ENCODE measurements at places on chromosomes 16 and 17.
A peak's percentile ranks its signal among the peaks of the same experiment; 100 is the strongest.

- no peak for DNase-seq
These were observed 38.1 kb downstream of the CDRT15 start for GRCh38 chr17:14198575-14198974.

DNA sequence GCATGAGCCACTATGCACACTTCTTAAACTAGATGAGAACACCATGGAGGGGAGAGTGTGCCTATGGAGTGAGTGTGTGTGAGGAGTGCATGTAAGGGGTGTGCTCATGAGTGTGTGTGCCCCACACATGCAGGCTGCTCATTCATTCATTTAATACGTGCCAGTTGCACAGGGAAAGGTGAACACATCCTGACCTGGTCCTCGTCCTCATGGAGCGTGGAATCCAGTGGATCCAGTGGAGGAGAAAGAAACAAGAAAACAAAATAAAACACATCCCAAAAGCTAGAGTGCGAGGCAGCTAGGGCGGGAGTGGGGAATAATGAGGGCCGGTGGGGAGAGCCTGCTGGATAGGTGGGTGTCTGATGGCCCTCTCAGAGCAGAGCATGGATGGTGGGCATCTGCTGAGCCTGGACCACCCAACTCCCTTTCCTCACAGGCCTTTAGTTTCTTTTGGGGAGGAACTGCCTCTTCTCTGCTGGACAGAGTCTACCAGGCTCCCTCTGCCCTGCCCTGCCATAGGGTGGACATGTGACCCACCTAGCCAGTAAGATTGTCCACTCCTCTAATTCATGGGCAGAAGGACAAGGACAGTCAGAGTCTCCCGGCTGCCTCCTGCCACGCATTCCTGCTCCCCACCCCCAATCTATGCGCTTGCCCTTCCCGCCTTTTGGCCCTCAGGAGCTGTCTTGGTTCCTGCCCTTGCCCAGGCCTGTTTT is 204.3 kb downstream of the RAB11FIP4 start:
- no peak for DNase-seq

DNA sequence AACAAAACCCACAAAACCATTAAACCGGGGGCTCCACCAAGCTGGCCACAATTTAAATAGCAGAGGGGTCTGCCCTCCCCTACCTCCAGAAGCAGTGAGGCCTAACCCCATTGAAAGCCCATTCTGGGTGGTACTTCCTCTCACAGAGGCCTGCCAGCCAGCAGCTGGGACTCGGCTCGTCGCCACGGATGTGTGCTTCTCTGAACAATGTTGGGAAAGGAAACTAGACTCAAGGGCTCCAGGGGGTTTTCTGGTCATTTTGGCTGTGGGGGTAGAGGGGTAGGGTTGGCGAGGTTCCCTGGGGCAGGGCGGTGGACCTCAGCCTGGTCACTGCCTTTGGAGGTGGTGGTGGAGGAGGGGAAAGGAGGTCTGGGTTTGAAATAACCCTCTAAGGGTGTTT is 4.7 kb upstream of the PLCG2 start:
- no peak for DNase-seq

- DNase-seq: no peak
These were observed 476.2 kb downstream of the HAPSTR1 start for GRCh38 chr16:9567666-9568065.

- DNase-seq: peak; percentile 11
These were observed 436 bp upstream of the BRIP1 start for GRCh38 chr17:61863801-61864126.

GRCh38 chr17:29732209-29732608 is 109.5 kb upstream of the CORO6 start:
- DNase-seq: no peak

DNA sequence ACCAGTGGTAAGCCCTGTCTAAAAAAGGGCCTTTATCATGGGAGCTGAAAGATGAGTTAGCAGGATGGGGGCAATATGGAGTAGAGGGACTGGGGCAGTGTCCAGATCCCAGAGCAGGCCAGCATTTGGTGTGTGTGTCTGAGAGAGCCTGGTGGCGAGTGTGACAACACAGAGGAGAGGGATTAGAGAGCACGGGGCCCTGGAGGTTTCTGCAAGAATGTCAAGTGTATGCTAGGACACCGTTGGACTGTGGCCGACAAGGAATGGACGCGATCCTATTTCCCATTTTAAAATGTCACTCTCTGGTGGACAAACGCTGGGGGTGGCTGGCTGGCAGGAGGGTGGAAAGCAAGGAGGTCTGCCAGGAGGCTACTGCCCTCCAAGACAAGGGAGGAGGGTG is 12.4 kb downstream of the TAC4 start:
- no peak for DNase-seq

- peak; percentile 70 for DNase-seq
These were observed 26.6 kb downstream of the MRC2 start for GRCh38 chr17:62653826-62654761.

GRCh38 chr16:19907161-19907992 is 22.7 kb upstream of the GPRC5B start:
- DNase-seq: peak; percentile 62

- DNase-seq: peak; percentile 17
These were observed 40.6 kb downstream of the MIS12 start for GRCh38 chr17:5526821-5527598.

DNA sequence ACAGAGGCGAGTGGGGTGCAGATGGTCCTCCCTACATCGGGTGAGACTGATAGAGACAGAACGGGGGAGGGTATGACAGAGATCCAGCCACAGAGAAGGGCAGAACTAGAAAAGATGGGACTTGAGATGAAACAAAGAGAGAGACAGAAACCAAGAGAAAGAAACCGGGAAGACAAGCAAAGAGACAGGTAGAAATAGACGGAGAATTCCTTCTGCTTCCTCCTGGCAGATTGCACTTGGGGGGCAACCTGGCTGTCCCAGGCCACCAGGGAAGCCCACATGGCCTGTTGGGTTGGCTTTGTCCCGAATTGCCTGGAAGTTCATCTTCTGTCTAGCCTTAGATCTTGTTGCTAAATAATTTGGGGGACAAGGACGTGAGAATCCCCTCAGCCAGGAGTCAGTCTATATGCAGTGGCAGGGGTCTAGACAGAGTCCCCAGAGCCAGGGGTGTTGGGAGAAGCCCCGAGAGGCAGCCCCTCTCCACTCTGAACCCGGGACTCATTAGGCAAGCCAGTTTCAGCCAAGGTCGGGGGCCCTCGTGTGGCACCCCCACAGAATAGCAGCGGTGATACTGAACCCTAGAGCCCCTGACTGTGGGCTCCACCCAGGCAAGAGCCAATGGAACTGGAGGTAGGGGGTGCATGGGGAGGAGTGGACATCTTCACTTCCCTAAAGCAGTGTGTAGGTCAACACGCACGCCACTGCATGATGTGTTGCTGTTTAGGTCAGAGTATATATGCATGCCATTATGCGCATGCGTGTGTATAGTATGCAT is 627 bp upstream of the TSPOAP1 start:
- peak; percentile 98 for DNase-seq

DNA sequence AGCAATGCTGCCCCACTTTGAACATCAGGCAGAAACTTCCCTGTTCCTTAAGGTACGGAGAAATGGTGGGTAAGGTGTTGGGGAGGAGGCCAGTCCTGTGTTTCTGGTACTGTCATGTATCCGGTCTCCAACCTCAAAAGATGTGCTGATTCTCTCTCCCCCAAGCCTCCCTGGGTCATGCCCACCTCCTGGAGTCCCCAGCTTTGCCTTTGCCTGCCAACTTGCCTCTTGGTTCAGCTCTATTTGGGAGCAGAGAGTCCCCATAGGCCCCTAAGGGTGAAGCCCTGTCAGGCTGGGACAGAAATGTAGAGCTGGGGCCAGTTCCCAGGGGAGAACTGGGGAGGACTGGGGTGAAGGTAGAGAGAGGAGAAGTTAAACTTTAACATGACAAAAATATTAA is 1.6 kb upstream of the TBX21 start:
- no peak for DNase-seq

GRCh38 chr16:87539113-87539512 is 46.3 kb upstream of the ZCCHC14 start:
- no peak for DNase-seq

GRCh38 chr16:6861135-6861814 is 471.4 kb upstream of the RBFOX1 start:
- no peak for DNase-seq

- no peak for DNase-seq
These were observed 12.9 kb downstream of the MAP1LC3B start for GRCh38 chr16:87404764-87405625.

GRCh38 chr16:49639739-49640431 is 216.0 kb downstream of the ZNF423 start:
- DNase-seq: no peak

GRCh38 chr16:53745753-53746266 is 41.9 kb downstream of the FTO start:
- DNase-seq: no peak

- DNase-seq: no peak
These were observed 840 bp downstream of the ADCY7 start for GRCh38 chr16:50267151-50267631.

- no peak for DNase-seq
These were observed 1.8 kb upstream of the TMEM88 start for GRCh38 chr17:7852919-7853690.

- DNase-seq: no peak
These were observed 118.2 kb upstream of the SMURF2 start for GRCh38 chr17:64780096-64781013.

GRCh38 chr17:16486373-16487250 is 5.4 kb downstream of the LRRC75A start:
- no peak for DNase-seq

DNA sequence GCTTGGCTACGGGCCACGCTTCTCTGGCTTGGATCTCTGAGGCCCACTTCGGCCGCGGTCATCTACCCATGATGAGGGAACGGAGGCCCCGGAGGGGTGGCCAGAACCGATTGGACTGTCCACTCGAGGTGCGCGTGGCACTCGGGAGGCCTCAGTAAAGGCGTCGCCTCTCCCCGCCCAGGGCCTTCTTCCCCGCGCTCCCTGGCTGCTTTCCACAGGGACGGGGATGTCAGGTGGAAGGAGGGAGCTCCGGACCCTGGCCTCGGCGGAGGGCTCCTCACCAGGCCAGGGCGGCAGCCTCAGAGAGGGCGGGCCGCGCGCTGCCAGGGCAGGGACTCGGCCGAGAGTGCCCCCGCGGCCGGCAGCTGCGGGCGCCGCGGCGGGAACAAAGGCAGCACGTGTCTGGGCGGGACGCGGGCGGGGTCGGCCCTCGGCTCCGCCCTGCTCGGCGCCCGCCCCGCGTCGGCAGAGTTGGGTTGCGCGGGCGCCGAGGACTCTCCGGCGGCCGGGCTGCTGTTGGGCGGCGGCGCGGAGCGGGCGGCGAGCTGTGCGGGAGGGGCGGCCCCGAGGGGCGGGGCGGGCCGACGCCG is 587 bp upstream of the CDK5R1 start:
- peak; percentile 54 for DNase-seq

DNA sequence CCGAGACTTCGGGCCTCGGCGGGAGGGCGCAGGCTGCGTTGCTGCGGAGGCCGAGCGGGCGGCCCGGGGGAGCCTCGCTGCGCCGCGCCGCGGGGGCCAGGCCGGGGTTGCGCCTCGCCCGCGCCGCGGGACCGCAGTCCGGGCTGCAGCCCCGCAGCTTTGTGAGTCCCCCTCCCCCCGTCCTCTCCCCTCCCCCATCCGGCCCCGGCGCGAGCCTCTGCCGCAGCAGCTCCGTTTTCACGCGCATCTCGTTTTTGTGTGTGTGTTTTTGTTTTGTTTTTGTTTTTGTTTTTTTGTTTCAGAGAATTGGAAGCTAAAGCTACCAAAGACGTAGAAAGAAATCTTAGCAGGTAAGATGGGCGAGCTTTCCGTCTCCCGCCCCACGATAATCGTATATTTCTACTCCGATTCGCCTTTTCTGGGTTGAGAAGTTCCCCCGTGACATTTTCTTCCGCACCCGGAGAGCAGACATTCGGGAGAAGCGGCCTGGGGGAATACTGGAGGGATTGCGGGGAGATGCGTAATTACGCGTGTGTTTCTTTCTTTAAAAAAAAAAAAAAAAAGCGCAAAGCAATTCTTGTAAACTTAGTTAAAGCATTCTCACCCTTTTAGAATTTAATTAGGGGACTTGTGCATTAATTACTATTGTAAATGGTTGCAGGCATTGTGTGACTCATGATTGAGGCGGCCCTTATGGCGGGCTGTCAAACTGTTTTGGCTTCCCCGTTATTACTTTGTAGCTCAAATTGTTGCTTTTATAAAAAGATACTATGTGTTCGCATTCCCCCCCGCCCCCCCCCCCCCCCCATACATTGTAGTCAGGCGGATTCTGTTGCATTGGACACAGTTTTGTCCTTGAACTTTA is 732 bp downstream of the TNRC6A start:
- peak; percentile 4 for DNase-seq

DNA sequence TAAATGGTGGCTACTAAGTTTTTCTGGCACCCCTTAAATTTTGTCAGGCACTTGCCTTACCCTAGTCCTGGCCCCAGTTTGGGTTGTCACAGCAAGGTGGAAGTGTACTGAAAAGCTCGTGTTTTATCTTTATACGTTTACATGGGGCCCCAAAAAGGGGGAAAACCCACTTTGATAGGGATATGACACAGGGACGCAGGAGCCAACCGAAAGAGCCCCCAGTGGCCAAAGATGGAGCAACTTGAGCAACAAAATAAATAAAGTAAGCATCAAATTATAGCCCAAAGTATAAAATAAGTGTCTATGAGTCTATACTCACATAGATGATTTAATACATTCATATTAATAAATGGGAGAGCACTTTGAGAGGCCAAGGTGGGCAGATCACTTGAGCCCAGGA is 5.0 kb upstream of the CETP start:
- no peak for DNase-seq

DNA sequence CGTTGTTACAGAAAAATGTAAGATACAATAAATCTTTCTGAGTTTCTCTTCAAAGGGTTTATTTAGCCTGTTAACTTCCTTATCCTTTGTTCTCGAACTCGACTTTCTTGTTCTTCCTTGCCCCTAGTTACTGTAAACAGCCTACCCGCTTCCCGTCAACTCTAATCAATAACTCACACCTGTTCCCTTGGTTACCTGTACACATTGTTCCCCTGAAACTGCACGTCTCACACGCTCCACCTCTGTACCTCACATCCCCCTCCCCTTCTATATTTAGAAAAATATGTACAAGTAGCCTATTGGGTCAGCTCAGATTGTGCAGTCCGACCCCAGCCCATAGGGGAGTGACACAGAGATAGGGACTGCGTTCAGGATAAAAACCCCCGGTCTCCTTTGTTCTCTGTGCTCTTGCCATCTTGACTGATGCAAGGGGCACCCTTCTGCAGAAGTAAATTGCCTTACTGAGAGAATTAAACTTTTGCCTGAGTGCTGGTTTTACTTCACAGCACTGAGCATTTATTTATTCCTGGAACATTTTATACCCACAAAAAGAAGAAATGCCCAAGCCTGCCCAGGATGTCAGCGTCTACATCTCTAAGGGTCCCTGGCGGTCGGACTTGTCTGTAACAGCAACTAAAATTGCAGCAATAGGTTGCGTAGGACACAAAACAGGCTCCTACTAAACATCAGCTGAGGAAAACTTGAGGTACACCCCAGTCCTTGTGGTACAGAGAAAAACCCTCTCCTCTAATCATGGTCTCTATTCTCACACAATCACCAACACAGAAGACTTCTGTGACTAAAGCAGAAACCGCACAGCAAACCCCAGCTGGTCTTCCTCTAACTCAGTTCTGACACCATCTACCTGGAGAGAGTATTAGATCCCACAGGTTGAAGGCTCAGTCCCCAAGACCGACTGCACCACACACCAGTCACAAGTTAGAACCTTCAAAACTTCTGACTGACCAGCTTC is 11.3 kb downstream of the WDR45B start:
- no peak for DNase-seq
